ENCODE measurements at places on chromosomes 12 and 14. TPM values are rescaled to one million over a fixed set of nuclear protein-coding genes. Genes with fewer than 3 reads are reported as not detected.

DRAM1 gene
- total RNA-seq = 23.7 TPM

NINJ2 gene
- 0.66 TPM for total RNA-seq

RBP5 gene
- total RNA-seq = not detected

LBHD2 gene
- total RNA-seq = 0.18 TPM

SDS gene
- total RNA-seq = 0.48 TPM

KCNJ8 gene
- 0.26 TPM for total RNA-seq

CCDC177 gene
- not detected for total RNA-seq

SLCO1C1 gene
- not detected for total RNA-seq

CD27 gene
- total RNA-seq = not detected

HPD gene
- total RNA-seq = 1.5 TPM
